IPS-NIHi11 (cell line): ENCODE measurements at places on chromosomes 5 and 9.
A peak's percentile ranks its signal among the peaks of the same experiment; 100 is the strongest.

DNA sequence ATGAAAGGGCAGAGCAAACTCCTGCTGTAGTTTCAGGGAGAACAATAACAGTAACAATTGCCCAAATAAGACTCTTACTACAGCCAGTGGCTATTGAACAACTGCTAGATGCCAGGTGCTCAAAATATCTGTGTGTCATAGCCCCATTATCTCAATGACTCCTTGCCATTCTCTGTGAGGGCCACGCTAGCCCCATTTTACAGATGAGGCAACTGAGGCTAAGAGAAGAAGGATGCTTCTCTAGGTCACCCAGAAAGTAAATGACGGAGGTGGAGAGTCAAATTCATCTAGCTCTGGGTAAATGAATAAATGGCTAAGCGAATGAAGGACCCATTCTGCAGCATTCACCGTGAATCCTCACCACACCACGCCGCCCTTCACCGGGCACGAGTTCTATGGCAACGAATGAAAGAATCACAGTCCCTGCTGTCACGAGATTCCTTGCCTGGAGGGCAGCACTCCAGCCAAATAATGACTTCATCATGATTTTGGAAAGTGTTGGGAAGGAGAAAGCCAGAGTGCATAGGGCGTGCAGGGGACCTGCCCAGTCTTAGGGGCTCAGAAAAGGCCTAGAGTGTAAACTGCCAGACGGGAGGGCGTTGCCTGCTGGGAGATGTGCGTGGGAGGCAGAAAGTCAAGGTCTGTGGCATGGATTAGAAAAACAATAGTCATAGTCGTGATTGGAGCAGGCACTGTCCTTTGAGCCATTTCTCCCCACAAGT is 147.2 kb downstream of the C9orf50 start:
- no peak for DNase-seq

- DNase-seq: peak; percentile 79
Observed at GRCh38 chr9:976258-976942, at the start of gene DMRT3. Gene DMRT3 (plus strand): TSS chr9:976655. CDS start chr9:977002, 347 bp downstream.

- DNase-seq: no peak
Observed at GRCh38 chr5:98110282-98110691, 663.2 kb upstream of the RGMB start.

DNA sequence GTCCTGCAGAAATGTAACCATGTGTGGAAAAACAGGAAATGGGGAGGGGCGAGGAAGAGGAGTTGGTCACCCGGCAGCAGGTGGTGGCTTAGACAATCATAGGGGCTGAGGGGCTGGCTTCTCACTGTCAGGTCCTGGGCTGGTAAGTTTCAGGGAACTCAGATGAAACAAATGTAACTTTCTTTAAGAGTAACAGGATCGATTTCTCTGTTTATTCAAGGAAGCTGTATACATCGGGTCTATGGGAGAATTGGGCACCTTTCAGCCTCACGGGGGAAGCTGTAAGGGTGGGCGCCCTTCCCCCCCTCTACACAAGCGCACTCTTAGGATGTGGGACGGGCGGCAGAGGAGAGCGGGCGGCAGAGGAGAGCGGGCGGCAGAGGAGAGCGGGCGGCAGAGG is 104.3 kb upstream of the SIMC1 start:
- no peak for DNase-seq

GRCh38 chr9:96135076-96135752 is 166.8 kb downstream of the HSD17B3 start:
- DNase-seq: no peak

- no peak for DNase-seq
Observed at GRCh38 chr9:124857533-124858162, 4.1 kb downstream of the RPL35 start.

- DNase-seq: no peak
Observed at GRCh38 chr5:149688406-149688805, 41.7 kb upstream of the PPARGC1B start.

DNA sequence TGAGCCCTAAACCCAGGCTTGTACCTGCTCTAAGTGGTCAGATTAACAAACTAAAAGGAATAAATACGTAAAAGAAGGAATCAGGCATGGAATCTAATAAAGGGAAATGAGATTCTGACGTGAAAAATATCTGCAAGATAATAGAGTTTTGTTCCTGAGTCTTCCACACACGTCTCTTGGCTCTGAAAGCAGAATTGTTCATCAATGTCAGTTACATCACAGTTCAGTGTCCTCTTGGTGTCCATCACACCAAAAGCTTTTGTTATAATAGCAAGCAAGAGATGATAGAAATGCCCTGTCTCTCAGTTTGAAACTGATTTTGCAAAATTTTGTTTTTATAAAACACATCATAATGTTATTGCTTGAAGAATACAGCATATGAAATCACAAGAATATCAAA is 34.7 kb upstream of the NMUR2 start:
- no peak for DNase-seq

DNA sequence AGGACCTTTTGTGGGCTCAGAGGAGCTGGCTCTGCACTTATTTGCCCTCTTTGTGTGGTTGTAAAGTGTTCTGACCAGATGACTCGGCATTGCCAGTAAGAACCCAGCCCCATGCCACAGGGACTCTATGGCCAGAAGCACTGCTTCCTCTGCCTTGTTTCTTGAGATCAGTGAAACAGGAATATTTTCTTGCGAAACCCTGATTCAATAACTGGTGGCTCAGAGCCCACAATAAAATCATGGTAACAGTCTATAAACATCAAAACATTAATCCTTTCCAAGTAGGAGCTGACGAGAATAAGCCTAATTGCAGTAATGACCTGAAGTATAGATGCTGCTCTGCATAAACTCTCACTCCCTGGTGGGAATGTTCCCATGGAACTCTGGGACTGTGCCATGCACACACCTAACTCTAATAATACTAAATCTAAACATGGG is 344.3 kb downstream of the ZNF608 start:
- no peak for DNase-seq

- no peak for DNase-seq
Observed at GRCh38 chr9:137269231-137269772, 8.2 kb upstream of the TOR4A start.

DNA sequence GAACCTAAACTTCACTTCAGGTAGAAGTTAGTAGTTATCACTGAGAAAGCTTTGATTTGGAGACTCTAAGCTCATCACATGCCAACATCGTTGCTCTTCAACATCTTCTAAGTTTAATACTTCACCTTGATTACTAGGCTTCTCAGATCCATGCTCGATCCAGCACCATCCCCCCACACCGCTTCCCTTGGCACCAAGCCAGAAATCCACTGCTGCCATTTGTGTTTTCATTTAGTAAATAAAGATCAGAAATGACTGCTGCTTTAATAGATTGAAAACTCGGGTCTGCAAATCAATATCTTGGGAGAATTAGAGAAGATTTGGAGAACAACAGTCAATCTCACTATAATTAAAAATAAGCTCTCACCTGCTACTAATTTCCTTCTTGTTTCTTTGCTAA is 214.7 kb upstream of the NR4A3 start:
- DNase-seq: no peak

DNA sequence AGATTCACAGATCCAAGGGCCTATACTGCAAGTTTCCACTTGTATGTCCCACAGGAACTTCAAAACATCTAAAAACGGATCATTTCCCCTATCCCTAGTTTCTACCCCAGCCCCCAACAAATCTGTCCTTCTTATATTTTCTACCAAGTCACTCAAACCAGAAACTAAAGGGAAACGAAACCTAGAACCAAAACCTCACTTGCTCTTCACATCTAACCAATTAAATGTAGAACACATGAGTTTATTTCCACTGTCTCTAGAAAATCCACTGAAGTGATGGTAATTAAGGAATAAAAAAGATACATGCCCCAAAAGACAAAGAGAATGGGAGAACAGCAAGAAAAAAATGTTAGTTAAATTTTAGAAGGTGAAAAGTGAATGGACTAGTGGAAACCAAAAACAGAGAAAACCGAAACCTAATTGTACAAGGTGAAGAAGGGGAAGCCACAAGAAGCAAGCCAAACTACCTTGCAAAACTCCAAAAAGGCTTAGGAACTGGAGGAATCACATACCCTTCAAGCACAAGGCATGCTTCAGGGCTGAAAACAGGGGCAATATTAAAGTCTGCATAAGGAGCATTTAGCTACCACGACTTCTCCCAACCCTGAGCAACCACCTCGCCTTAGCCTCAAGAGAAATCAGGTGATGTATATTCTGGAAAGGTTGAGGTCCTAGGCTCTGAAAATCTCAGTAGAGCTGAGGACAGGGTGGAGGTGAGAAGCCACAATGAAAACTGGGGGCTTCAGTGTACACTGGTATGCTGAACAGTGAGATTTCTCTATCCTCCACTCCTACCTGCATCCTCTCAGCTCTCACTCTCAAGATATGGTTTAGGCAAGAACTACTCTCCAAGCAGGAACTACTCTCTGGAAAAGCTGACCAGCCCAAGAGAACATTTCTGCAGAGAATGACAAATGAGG is 11.1 kb downstream of the SMU1 start:
- DNase-seq: no peak

DNA sequence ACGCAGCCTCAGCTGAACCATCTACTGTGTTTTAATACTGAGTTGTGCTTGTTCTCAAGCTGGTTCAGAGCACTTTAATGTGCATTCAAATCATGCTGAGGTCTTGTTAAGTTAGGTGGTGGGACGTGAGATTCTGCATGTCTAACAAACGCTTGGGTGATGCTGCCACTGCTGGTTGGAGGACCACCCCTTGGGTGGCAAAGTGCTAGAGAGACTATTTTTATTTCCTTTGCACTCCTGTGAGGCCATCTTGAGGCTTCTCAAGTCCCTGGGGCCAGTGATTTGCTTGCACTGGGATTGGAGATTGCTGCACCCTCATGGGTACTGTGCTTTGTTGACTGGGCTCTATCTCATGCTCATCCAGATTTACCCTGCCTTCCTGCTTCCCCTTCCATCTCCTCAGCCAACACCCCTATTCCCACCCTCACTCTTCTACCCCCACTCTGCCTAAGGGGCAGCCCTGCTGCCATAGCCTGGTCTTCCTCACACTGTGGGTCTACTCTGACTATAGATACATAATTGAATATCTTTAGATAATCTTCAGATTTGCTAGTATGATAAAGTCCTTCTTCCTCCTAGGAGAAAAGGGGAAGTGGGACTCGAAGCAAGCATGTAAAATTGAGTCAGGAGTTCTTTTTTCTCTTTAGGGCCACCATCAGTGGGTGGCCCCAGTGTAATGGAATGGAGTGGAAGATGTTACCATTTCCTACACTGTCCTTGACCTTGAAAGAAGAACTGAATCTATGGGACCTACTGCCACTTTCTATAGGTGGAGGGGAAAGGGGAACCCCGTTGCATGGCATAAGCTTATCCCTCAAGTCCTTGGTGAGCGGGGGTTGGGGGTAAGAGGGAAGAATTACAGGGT is 45.1 kb upstream of the SUB1 start:
- no peak for DNase-seq

DNA sequence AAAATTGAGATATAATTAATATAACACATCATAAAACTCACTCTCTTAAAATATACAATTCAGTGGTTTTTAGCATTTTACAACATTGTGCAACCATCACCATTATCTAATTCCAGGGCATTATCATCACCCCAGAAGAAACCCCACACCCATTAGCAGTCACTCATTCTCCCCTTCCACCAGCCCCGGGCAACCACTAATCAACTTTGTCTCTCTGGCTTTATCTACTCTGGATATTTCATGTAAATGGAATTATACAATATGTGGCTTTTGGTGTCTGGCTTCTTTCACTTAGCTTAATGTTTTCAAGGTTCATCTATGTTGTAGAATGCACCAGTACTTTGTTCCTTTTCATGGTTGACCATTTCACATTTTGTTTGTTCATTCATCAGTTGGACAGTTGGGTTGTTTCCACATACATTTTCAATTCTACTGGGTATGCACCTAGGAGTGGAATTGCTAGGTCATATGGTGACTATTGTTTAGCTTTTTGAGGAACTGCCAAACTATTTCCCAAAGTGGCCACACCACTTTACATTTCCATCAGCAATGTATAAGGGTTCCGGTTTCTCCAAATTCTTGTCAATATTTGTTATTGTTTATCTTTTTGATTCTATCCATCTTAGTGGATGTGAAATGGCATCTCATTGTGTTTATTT is 62.4 kb downstream of the MARCHF3 start:
- no peak for DNase-seq

GRCh38 chr5:55671975-55672374 is 40.1 kb downstream of the SLC38A9 start:
- DNase-seq: no peak

DNA sequence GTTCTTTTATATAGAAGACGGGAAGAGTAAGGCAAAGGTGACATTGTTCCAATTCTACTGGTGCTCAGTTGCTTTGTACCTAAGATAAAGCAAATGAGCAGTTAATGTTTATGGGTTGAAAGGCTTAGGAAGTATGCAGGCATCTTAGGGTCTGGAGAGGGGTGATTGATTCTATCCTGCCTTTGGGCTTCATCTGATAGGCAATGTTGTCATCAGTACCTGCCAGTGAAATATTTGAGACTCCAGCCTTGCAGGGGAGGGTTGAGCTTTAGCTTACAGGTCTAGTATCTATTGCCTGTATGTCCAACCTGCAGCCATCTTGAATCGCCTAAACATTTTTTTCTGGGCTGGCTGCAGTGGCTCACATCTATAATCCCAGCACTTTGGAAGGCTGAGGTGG is 13.8 kb upstream of the CTSV start:
- no peak for DNase-seq
